NCI-H2029 treated with DMSO at 0.1 percent for 48 hours (cell line): ENCODE measurements at places on chromosomes 3 and 15.
A peak's percentile ranks its signal among the peaks of the same experiment; 100 is the strongest.

- no peak for DNase-seq
These were observed 289.2 kb upstream of the LYSMD4 start for GRCh38 chr15:100022391-100022790.

DNA sequence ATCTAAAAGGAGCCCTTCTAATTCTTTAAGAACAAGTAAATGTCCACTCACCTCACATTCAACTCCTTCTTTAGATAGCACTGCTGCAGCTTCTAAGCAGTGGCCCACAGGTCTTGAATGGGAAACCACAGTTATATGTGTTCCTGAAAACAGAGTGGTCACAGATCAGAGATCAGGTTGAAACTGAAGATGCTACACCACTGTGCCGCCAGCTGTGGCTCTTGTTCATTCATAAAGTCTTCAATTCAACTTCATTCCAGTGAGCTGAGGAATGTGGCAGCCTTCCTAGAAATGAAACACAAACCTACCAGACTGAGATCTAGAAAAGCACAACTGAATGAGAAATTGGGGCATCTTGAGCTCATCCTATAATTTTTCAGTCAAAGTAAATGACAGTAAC is 4.0 kb downstream of the PDHB start:
- DNase-seq: no peak

GRCh38 chr3:147369231-147369630 is 37.1 kb downstream of the ZIC4 start:
- DNase-seq: no peak

DNA sequence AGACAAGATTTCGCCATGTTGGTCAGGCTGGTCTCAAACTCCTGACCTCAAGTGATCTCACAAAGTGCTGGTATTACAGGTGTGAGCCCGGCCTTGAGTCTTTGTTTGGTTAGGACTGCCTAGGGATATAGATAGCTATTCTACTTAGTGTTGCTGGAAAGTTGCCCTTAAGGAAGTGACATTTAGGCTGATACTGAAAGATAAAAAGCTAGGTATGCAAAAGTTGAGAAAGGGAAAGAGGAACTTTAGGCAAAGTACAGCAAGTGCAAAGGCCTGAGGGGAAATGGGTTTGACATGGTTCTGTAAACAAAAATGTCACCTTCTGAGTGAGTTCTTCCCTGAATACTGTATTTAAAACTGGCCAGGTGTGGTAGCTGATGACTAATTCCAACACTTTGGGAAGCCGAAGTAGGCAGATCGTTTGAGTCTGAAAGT is 111.5 kb downstream of the ZNF609 start:
- no peak for DNase-seq

GRCh38 chr3:23713641-23714040 is 92.1 kb upstream of the UBE2E1 start:
- DNase-seq: no peak

GRCh38 chr15:65516997-65517865 is at the start of gene DPP8:
Gene DPP8 (minus strand): TSS chr15:65517689. CDS start chr15:65512553, 5,136 bp downstream.
- peak; percentile 42 for DNase-seq

- DNase-seq: peak; percentile 83
These were observed 593.4 kb upstream of the TGFBR2 start for GRCh38 chr3:30012941-30013543.

DNA sequence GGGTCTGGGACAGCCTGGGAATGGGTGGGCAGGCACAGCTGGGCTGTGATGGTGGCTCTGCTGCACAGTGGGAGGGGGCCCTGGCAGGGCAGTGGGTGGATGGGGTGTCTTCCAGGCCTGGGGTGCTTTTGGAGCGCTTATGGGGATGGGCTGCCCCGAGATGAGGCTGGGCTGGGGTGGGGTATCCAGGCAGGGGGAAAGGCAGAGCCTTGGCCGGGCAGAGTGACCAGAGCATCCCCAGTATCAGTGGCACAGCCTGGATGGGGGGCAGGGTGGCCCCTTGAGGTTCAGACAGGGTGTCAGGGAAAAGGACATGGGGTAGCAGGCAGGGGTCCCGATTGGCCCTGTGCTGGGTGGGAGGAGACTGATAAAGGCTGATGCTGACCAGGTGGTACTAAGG is 26.6 kb downstream of the HDAC11 start:
- no peak for DNase-seq

- DNase-seq: peak; percentile 23
These were observed 200.7 kb downstream of the KCNH8 start for GRCh38 chr3:19348941-19349564.

DNA sequence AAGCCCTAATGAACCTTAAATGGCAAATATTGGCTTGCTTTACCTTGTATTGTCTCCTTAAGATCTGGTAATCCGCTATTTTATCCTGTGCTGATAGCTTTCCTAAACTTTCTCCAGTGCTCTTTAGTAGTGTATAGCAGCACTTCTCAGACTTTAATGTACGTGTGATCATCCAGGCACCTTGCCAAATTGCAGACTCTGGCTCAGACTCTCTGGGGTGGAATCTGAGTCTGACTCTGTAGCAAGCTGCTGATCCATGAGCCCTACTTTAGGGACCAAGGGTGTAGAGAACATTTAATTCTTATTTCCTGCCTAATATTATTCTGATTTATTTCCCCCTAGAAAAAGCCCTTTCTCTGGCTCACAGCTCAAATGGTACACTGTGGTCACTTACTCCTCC is 518.8 kb upstream of the ZNF385D start:
- no peak for DNase-seq

- DNase-seq: no peak
These were observed 62.6 kb upstream of the SCN10A start for GRCh38 chr3:38878646-38879045.

DNA sequence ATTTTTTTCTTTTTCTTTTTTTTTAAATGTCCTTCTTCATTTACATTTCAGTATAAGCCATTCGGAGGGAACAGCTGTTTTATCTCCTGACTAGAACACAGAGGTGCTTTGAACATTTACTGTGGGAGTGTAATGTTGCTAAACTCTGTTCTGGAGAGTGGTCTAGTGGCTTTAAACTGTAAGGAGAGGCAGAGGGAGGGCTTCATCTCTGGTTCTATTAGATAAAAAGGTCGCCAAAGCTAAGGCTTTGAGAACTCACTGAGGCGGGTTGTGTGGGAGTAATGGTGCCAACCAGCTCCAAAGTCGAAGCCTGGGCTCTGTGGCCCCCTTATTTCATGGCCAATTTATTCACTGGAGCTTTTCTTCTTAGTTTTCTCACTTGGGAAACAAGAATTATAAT is 133.2 kb downstream of the ANXA2 start:
- DNase-seq: no peak

DNA sequence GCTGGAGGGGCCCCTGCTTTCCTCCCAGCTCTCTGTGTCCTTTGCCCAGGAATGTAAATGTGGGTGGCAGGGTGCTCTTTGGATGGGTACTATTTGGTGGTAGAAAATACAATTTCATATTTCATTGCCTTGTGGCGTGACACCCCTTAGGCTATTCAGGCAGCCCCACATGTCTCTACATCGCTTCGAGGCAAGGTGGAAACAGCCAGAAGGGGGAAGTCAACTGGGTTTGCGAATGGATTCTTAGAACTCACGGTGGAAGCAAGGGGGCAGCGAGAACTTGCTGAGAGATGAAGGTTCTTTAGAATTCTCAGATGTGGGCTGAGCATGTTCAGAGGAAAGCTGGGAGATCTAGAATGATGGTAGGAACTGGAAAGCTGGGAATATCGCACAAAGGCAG is 25.3 kb downstream of the PLA2G4D start:
- DNase-seq: no peak

- DNase-seq: no peak
These were observed 57.5 kb upstream of the TRPM1 start for GRCh38 chr15:31158858-31159569.

GRCh38 chr3:133845127-133845526 is 39.5 kb downstream of the SRPRB start:
- no peak for DNase-seq

DNA sequence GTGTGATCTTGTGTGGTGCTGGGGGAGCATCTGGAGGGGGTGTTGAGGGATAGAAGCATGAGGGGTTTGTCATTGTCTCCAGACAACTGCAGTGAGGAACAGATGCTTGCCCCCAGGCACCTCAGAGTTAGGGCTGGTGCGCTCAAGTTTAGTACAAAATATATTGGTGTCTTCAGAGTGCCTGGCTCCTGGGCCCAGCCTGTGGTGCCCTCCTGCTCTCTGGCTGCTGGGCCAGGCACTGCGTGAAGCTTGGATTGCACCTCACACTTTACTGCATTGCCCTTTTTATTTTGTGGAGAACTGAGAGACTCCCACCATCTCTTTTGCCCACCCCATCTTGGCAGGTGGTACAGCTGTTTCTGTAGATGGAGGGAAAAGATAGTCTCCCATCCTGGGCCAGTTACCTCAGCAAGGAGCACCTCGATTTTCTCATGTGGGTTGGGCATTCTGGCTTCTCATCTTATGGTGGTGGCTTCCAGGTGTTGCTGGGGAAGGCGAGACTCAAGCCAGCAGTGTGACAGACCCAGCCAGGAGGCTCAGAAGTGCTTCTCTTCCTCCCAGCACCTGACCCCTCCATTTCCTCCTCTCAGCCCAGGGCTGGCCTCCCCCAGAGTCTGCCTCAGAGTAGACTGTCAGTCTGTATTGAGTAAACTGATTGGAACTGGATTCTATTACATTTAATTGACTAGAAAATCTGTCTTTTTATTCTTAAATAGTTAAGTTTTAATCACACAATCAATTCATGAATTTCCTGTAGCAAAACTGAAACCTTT is 140.5 kb downstream of the DNAJB8 start:
- no peak for DNase-seq

- no peak for DNase-seq
These were observed 40.5 kb downstream of the PPCDC start for GRCh38 chr15:75063889-75064288.

DNA sequence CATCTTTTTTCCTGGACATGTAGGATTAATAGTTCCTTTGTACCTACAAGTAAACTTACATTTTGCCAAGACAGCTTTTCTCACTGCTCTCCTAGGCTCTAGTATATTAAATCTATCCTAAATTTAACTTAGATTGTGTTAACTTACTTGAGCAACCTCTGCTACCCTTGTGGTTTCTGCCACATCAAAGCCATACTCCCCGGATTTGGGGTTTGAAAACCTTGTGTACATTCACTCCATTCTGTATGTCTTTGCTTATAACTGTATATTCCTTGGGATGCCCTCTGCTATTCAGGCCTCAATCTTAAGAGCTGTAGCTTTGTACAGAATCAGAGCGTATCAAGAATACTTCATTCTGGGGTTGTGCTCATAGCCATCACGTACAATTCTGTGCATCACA is 60.4 kb downstream of the ARIH1 start:
- DNase-seq: no peak

DNA sequence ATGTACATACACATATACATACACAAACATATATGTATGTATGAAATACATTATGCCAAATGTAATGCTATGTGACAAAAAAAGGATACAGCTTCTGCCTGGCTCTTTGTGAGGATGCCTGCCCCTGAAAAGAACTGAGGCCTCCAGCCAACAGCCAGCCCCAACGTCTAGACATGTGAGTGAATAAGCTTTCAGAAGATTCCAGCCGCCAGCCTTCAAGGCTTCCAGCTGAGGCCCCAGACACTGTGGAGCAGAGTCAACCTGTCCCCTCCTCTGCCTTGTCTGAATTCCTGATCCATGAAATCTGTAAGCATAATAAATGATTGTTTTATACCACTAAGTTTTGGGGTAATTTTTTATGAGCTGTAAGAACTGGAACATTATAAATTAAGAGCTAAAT is 24.7 kb downstream of the GXYLT2 start:
- DNase-seq: no peak

DNA sequence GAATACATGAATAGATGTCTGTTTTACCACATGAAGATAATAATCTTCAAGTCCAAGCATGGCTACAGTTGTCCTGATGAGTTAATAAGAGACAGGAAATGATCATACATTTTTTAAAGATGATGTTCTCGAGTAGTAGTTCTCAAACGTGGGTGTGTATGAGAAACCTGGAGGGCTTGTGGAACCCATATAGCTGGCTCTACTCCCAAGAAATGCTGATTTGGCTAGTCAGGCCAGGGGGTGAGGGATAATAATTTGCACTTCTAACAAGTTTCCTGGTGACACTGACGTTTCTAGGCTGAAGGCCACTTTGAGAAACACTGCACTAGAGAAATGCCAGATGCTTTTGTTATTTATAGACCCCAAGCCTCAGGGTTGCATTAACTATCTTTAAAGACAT is 37.0 kb downstream of the ROPN1B start:
- DNase-seq: no peak

- peak; percentile 4 for DNase-seq
These were observed 1.3 kb downstream of the DNAH1 start for GRCh38 chr3:52317208-52318000.

DNA sequence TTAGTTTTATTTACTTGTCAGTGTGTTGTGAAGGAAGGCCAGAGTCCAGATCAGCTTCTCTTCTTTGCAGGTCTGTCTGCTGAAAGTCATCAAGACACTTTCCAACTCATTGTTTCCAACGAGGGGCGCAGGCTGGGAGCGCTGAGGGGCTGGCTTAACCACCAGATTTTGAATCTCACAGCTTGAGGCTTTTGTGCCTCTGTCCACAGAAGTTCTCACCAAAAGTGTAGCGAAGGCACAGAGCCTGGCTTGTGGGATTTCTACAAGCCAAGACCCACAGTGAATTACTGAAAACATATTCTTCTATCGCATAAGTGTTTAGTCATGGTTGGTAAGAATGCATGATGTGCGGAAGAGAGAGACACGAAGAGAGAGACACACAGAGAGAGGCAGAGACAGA is 35.2 kb downstream of the BHLHE40 start:
- DNase-seq: no peak

DNA sequence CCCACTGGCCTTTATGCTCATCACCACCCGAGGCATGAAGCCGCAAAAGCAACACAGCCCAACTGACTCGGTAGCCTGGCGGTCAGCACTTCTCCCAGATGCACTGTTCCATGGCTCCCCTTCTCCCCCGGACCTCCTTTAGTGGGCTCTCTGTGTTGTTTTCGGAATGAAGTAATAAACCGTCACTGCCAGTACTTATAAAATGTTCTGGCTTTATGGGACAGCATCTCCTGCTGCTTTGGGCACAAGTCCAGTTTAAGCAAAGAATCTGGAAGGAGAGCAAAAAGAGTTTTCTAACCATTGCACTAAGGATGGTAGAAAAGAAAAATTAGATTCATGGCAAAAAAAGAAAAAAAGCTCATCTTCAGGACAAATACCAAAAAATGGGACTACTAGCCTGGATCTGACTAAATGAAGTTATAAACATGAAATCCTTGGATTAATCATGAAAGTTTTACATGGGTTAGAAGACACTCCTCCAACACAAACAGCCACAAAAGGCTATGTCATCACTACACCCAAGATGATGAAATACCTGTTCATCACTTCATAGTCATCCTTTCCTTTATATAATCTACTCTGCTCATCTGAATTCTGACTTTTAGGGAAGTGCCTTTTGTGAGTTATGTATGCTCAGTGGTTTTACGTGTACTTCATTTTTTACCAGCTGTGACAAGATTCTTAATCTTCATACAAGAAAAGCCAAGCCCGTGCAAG is 89.5 kb upstream of the UBE2E2 start:
- DNase-seq: no peak

GRCh38 chr15:90512981-90513380 is 16.7 kb upstream of the CRTC3 start:
- no peak for DNase-seq

- no peak for DNase-seq
These were observed 38.4 kb downstream of the RBMS3 start for GRCh38 chr3:29319262-29319661.

- no peak for DNase-seq
These were observed 1034.1 kb downstream of the MCTP2 start for GRCh38 chr15:95265419-95265997.

- DNase-seq: no peak
These were observed 207.0 kb upstream of the NR2E3 start for GRCh38 chr15:71603379-71603778.
